ENCODE measurements at places on chromosomes 1 and 21.

- DNase-seq, result no peak
Measured at GRCh38 chr1:90922202-90922601, 99.6 kb downstream of the ZNF644 start.

GRCh38 chr1:173275496-173275895 is 68.4 kb upstream of the TNFSF4 start:
- DNase-seq, result no peak

DNA sequence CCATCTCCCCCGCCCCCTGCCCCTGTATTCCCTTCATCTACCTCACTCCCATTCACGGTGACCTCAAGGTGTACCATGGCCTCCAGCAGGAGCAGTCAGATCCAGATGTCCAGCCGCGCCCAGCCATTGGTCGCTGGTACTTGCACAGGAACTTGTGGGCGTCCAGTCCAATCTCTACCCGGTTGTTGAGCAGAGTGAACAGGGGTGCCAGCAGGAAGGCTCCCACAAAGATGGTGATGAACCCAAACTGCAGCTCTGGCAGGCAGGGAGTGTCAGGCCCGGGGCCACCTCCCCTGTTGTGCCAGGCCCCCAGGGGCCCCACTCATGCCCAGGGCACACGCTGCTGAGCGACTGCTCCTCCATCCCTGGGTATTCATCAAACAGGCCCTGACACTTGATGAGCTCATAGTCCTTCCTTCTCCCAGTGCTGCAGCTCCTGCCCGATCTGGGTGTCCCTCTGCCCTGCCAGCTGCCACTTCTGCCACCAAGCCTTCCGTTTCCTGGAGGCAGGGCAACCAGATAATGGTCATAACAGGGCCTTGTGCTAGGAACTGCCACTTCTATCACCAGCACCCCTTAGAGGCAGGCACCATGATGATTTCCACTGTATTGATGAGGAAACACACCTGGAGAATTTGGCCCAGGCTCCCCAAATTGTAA is 5.7 kb upstream of the ARHGEF19 start:
- DNase-seq, result no peak

DNA sequence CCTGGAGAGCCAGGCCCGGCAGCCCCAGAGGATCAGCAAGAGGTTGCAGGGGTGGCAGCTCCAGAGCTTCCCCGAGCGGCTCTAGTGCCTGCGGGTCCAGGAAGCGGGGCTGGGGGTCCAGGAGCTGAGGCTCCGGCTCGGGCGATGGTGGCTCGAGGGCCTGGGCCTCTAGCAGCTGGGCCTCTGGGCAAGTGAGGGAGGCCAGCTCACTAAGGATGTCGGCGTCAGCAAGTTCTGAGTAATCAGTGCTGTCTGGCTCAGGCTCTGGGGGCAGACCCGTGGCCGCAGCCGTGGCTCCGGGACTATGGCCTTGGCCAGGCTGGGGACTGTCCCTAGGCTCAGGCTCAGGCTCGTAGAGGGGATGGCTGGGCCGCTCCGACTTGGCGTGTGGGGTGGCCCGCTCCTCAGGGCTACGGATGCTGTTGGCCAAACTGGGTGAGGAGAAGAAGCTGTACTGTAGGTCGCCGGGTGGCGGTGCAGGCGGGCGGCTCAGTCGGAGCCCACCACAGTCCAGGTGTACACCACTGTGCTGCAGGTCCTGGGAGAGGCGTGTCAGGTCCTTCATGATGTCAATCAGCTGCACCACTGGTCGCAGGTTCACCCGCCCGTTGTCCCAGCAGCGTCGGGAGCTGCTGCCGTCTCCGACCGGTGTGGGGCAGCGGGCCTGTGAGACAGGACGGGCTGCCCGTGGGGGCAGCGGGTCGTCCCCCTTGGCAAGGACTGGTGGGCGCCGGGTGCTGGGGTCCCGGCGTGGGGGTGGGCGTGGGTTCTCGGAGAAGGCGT is 52.6 kb downstream of the AHDC1 start:
- DNase-seq, result no peak

DNA sequence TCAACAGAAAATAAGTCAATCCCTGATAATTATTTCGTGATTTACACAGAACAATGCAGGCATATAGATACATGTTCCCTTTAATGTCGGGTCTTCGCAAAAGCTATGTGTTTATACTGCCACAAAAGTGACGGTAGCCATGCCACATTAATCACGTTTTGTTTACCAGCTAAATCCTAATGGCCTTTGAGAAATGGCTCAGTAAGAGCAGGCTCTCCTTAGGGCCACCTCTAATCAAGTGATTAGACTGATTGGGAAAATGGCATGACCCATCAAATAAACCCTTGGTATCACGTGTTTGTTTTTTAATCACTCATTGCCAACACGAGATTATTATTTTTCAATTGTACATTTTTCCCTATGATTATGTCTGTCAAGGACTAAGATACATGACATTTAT is 102.0 kb upstream of the USP25 start:
- DNase-seq, result no peak

- no peak for DNase-seq
Measured at GRCh38 chr1:111199881-111200801, at the start of gene DENND2D. Gene DENND2D, minus strand, starts transcription at chr1:111200646. Its CDS starts 187 bp downstream, at chr1:111200459.

DNA sequence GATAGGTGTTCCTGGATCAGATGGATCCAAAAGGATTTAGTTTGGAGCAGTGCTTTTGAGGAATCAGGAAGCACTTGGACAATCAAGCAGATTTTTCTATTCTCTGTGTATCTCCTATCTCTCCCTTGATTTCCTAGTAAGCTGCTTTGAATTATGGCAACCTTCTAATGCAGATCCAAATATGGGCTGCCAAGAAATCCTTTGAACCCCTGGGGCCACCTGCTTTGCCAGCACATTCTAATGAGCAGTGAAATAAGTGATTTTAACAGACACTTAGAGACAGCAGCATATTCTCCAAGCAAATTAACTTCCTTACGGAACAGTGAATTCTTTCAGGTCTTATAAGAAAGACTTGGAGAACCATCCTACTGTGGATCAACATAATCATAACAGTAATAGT is 195.4 kb downstream of the GPR52 start:
- no peak for DNase-seq

GRCh38 chr1:247639381-247639981 is 34.1 kb downstream of the OR2G3 start:
- peak; percentile 77 for DNase-seq

DNA sequence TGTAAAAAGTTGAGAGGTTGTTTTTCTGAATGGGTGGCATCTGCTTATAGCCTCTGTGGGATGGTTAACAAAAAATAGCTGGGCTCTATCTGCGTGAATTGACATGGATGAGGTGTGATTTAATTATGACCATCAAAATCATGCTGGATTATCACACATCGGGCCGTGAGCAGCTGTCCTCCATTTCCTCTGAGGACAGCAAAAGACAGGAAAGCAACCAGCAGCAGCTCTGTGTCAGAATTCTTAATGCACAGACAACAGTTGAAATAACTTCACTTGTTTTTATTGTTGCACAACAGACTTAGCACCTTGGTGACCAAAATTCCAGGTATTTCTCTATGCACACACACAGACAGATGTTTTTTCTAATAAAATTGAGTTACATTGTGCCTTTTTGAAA is 54.5 kb upstream of the LAPTM5 start:
- DNase-seq, result no peak

- no peak for DNase-seq
Measured at GRCh38 chr1:71038942-71039341, 8.7 kb downstream of the PTGER3 start.

All from HTR-8/SVneo (cell line).